Transverse colon (tissue), 4 donors: ENCODE measurements at places on chromosomes 3 and 15.
A peak's percentile ranks its signal among the peaks of the same experiment; 100 is the strongest.

DNA sequence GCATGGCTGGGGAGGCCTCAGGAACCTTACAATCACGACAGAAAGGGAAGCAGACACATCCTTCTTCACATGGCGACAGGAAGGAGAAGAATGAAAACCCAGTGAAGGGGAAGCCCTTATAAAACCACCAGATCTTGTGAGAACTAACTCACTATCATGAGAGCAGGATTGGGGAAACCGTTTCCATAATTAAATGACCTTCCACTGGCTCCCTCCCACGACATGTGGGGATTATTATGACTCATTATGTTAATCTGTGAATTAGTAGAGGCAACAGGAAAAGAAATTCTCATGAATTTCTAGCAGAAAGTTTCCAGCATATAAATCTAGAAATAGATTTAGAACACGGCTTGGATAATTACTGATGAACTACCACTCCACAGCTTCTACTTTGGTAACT, 937.3 kb downstream of the ROBO1 start:
- no peak for DNase-seq

DNA sequence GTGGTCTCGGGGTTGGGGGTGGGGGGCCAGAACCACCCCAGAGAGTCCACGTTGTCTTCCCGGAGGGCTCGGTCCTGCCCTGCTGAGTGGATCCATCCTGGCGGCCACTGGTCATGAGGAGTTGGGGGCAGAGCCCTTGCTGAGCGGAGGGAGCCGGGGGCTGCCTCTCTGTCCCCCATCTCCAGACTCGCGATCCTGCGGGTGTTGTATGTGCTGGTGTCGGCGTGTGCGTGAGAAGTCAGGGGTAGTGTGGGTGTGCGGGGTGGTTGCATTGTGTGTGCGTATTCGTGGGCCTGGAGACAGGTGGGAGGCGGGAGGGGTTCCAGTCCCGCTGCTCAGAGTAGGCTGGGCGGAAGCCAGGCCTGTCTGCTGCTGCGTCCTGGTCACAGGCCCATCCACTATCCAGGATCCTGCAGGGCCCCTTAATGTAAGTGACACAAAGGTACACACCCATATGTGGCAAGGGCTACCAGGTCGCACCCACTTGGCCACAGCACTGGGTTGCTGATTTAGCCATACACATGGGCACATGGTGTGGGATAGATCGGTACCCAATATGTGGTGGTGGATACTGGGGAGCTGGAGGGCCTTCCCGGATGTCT, 30.7 kb downstream of the NBEAL2 start:
- DNase-seq = peak; percentile 7

- DNase-seq = no peak
These were observed 73.2 kb downstream of the TBC1D2B start for GRCh38 chr15:78004222-78004727.

DNA sequence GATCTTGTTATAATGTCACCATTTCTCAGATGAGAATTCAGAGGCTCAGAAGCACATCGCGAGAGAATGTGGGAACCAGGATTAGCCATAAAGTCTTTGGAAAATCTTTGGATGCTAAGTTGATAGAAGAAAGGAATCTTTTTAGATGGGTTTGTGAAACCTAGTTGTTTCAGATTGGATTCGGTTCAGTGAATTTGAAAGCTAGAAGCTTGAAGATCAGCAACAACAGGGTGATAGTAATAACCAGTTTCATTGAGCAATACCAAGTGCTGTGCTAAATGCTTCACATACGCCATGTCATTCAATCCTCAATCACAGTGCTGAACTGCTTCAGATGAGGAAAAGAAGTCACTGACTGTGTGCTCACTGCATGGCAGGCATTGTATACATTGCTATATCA, 47.4 kb upstream of the MITF start:
- no peak for DNase-seq

- no peak for DNase-seq
These were observed 15.7 kb downstream of the PTH1R start for GRCh38 chr3:46893146-46893748.
